ENCODE measurements at places on chromosomes 6 and 20.

DNA sequence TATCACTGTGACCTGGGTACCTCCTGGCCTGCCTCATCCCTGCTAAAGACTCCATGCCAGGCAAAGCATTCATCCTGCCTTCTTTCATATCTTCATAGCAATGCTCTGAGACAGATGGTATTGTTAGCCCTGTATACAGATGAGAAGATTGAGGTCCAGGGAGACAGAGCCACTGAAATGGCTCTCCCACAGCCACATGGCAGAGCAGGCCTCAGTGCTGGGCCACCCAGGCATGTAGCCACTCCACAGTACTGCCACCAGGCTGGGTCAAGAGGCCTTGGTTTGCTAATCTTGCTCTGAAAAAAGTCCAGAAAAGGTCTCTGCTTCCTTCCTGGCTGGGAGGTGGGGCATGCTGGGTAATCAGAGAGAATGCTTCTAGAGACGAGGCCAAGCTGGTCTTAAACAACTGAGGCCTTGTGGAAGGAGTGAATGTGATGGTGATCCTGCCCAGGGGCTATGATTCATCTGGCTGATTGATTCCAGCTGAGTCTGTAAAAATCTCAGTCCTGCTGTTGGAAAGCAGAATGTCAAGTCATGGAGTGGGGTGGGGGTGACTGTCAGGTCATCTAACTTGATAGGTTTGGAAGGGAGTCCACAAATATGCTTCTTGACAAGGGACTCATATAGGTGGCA, 29.8 kb downstream of the HM13 start:
- no peak for DNase-seq

DNA sequence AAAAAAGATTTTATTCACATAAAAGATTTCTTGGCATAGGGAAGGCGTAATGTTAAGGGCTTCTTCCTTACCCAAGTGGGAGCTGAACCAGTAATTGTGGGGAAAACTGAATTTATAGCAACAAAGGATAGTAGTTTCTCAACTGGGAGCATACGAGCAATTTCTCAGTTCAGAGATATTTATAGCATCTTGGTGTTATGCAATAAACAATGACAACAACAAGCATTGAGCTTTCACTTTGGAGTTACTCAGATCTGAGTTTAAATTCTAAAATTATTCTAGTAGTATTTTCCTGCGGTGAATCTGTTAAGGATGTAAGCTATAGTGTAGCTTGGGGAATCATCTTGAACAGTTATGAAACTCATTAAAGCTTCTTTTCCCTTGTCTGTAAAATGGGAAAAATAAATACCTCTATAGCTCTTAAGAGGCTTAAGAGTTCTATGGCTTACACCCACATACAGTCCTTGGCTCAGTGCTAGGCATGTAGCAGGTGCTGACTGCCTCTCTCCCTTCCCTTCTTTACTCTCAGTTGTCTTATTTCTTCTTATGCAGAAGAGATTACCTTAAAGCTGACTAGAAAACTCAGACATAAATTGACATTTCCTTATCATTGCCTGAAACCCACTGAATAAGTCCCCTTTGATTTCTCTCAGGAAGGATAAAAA, 58.8 kb downstream of the SAMD5 start:
- no peak for DNase-seq

DNA sequence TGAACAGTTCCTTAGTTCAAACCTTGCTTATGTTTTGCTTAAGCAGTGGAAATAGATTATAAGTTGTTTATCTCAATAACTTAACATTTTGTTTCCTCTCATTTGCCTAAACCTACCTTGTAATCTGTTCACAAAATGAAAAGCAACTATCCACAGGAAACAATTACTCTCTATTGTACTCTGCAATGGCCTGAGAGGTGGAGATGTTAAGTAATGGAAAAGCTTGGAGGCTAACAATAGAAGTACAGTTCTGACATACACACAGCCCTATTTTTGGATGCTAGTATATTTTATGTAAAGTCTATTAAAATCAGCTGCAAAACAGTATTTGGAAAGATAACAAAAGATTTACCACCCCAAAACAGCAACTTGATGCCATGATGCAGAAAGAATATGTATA, 82.1 kb downstream of the TINAG start:
- no peak for DNase-seq

DNA sequence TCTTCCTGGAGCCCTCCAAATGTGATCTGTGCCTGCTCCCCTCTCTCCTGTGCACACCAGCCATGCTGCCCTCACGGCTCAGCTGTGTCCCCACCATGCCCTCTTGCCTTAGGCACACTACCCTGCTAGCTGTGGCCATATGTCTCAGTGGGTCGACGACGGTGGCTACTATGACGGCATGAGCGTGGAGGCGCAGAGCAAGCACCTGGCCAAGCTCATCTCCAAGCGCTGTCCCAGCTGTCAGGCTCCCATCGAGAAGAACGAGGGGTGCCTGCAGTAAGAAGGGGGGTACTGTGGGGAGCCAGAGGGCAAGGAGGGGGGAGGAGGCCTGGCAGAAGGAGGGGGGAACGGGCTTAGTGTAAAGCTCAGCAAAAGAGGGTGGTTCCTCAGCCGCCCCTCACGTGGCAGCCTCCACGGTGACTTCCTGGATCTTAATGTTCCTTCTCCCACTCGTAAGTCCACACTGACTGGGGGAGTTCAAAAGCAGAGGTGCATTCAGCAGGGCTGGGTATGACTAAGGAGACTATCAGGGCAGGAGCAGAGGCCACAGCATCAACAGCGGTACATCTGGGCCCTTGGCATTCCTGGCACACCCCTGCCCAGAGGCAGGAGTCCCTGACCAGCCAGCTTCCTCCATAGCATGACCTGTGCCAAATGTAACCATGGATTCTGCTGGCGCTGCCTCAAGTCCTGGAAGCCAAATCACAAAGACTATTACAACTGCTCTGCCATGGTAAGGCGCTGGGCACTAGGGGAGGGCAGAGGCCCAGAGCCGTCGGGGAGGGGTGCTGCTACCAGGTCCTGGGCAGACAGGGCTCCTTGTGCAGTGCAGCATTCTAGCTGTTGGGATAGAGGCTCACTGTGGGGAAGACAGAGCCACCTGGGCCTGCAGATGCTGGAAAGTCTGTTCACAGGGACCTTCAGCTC, 8.0 kb downstream of the DNPH1 start:
- DNase-seq, result no peak

DNA sequence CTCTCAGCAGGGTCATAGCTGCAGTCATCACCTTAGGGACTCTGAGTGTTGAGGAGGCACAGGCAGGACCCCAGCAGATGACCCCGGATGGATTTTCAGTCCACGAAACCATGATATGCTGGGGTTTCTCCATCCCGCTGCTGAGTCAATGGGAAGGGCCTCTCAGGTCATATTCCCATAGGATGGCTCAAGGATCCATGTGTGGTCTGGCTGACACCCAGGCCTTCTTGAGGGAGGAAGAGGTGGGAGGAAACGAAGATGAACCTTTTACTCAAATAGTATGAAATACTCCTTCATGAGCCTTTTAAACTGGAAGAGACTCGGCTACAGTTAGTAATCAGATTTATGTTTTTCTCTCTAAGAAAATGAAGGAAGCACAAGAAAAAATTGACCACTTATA, 10.3 kb upstream of the RALY start:
- DNase-seq, result no peak

GRCh38 chr6:169241688-169242350, 11.8 kb downstream of the THBS2 start:
- DNase-seq, result no peak

GRCh38 chr20:15547119-15547518, 1026.1 kb downstream of the KIF16B start:
- DNase-seq, result no peak

- no peak for DNase-seq
Measured at GRCh38 chr20:58790454-58790853, 60.2 kb downstream of the GNAS-AS1 start.
